Stimulated activated CD4-positive, alpha-beta T cell treated with anti-CD3 and anti-CD28 coated beads, Interleukin-12 subunit alpha, Interleukin-12 subunit beta, amount 100 ng/mL, for 24 hours (primary cell): ENCODE measurements at places on chromosomes 6 and 20.
A peak's percentile ranks its signal among the peaks of the same experiment; 100 is the strongest.

- DNase-seq, result no peak
Measured at GRCh38 chr20:59064214-59064722, 21.7 kb upstream of the PRELID3B start.

GRCh38 chr6:166097914-166098522, 69.6 kb downstream of the TBXT start:
- DNase-seq, result peak; percentile 53

DNA sequence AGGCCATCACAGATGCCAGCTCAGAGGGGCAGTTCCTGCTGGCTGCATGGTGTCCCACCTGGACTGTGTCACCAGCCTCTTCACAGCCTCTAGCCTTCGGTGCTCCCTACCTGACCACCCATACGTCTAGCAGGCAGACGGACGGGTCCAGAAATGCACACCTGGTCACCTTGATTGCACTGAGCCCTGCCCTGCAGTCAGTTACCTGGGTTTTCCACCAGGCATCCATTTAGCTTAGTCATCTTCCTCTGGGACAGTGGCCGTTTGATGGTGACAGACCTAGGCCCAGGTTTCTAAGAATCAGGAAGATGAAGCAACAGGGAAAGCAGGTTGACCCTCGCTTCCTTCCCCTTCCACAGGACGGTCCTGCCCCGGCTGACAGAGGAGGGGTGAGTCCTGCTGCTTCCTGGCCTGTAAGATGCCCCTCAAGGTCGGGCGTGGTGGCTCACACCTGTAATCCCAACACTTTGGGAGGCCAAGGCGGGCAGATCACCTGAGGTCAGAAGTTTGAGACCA, 9.8 kb upstream of the BPI start:
- DNase-seq, result no peak

- no peak for DNase-seq
Measured at GRCh38 chr6:170151321-170151771, 139.5 kb downstream of the DLL1 start.

- DNase-seq, result no peak
Measured at GRCh38 chr6:77926198-77926751, 273.4 kb downstream of the MEI4 start.

GRCh38 chr6:4640139-4640538, 136.1 kb upstream of the CDYL start:
- no peak for DNase-seq

GRCh38 chr6:27280064-27280539, 32.0 kb downstream of the POM121L2 start:
- DNase-seq, result peak; percentile 42

DNA sequence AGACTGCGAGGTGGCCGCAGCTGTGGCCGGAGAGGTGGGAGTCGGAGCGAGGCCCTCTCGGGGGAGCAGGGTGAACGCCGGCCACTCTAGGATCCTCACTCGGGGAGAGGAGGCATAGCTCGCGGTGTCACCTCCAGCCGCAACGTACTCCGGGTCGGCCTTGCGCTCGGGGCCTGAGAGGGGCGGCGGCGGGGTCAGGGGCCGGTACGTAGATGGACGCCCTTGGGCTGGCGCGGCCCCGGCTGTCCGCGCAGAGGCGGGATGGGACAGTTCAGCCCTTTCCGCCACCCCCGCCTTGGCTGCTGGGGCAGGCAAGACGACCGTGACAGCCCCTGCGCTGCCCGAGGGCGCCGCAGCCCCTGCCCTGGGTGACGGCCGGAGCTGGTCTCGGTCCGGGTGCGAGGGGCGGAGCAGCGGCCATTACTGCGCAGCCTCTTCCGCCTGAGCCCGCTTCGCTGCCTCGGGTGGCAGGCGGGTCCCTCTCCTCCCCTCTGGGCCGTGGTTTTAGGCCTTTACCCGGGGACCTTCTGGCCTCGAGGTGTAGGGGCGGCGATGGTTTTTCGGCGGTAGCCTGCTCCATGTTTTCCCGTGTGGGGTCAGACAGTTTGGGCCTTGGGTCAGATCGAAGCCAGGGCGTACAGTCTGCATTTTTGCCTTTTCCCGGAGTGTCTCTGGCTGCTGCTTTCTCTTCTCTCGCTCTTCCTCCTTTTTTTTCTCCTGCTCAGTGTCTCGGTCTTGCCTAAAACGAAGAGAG, 405 bp downstream of the RNF146 start:
- peak; percentile 43 for DNase-seq

- no peak for DNase-seq
Measured at GRCh38 chr6:26500102-26500501, at the start of gene BTN1A1. BTN1A1 (plus strand) TSS chr6:26500303; CDS start chr6:26501287, 984 bp downstream.

GRCh38 chr6:113019176-113019575, 672.0 kb downstream of the RFPL4B start:
- DNase-seq, result no peak

DNA sequence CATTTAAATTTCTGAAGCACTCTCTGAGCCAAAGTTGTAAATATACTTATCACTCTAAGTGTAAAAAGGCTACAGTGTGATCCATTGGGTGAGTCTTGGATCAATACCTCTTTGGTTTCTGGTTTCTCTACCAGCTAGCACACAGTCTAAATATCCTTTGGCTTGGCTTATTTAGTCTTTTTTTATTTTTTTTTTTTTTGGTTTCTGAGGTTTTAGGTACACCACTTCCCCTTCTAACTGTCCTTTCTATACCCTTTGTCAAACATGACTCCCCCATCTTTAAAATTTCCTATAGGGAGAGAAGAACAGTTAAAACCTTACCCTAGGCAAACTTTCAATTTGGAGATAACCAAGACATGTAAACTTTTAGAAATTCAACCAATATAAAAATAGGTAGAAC, 379.0 kb downstream of the PHF3 start:
- no peak for DNase-seq

DNA sequence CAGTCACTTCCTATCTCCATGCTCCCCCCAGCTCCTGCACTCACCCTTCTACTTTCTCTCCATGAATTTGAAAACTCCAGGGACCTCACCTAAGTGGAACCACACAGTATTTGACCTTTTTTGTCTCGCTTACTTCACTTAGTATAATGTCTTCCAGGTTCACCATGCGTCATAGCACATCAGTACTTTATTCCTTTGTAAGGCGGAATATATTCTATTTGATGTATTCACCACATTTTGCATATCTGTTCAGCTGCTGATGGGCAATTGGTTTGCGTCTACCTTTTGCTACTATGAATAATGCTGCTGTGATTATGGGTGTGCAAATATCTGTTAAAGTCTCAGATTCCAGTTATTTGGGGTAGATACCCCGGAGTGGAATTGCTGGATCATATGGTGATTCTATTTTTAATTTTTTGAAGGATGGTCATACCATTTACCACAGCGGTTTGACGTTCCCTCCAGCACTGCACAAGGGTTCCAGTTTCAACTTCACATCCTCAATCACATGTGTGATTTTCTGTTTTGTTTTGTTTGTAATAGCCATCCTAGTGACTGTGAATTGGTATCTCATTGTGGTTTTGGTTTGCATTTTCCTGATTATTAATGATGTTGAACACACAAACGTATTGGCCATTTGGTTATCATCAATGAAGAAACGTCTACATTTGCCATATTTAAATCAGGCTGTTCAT, 20.3 kb upstream of the SYNDIG1 start:
- no peak for DNase-seq

GRCh38 chr6:13259393-13259792, 68.9 kb downstream of the TBC1D7 start:
- DNase-seq, result no peak

GRCh38 chr6:6277413-6277812, 43.0 kb downstream of the F13A1 start:
- DNase-seq, result no peak

- no peak for DNase-seq
Measured at GRCh38 chr6:106315765-106316374, 9.7 kb downstream of the ATG5 start.

GRCh38 chr20:58740356-58741308, 48.0 kb downstream of the NPEPL1 start:
- no peak for DNase-seq

DNA sequence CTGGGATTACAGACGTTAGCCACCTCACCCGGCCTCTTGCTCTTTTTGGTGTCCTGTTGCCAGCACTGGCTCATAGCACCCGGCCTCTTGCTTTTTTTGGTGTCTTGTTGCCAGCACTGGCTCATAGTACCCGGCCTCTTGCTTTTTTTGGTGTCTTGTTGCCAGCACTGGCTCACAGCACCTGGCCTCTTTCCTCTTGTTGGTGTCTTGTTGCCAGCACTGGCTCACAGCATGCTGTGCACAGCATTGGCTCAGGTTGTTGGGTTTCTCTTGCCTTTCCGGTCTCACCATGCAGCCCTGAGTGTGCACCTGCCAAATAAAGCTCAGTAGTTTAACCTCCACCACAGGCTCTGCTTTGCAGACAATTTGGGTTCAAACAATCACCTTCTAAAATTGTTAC, 208.2 kb downstream of the THBS2 start:
- no peak for DNase-seq

DNA sequence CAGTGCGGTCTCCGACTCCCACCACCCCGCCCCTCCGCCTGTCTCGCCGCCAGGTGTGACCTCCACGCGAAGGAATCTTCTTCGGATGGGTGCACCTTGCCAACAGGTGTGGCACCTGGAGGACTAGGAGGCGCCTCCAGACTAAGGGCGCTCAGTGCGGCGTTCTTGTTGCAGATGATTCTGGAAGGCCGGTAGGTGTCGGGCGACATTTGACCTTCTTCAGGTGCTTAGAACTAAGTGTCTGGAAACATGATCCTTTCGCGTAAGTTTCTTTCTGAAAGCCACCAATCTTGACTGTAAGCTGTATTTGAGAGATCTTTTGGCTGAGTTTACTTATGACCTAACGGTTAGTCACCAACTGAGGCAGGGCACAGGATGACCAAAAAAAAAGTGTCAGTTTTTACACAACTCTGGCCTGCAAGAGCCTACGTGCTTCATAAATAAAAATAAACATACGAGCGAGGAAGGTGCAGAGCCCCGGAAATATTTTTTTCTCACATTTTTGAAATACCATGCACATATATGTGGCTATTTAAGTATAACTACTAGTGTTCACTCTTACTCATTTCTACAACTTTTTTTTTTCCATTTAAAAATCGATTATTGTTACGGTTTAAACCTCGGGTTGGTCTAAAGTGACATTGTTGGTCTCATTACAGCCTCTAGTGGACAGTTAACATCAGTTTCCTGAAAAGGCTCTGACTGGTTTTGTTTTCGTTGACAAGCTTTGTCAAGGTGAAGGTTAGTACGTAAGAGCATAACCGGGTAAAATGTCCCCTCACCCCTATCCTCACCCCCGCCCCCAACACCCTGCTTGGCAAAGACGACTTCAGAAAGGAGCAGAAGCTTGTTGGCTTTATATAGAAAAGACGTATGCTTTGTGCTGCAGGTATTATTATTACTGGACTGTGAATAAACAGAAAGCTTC, 1.6 kb upstream of the ATXN1 start:
- DNase-seq, result no peak

DNA sequence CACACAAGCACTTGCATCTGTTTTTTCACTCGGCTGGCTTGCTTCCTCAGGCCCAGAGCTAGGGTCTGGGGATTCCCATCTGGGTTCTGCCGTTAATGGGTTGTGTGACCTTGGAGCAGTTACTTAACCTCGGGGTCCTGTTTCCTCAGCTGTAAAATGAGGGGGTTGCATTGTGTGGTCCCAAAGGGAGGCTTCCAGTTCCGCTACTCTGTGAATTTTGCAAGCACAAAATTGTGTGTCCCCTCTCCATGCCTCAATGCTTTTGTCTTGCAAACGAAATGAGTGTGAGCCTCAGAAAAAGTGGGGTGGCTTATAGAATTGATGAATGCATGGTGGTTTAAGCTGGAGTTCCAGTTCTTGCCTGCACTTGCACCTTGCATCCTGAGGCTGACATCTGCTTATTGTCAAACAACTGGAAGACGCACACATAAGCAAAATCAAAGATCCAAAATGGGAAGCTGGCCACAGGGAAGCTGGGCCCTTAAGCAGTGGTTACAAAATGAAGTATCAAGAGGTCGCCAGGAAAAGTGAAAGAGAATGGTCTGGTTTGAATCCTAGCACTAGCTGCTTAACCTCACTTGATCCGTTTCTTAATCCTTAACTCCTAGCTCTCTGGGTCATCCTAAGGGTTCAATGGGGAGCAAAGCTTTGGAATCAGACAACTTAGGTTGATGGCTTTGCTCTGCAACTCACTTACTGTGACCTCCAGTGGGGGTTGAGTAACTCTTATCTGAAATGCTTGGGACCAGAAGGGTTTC, 490.6 kb downstream of the DHX35 start:
- no peak for DNase-seq

DNA sequence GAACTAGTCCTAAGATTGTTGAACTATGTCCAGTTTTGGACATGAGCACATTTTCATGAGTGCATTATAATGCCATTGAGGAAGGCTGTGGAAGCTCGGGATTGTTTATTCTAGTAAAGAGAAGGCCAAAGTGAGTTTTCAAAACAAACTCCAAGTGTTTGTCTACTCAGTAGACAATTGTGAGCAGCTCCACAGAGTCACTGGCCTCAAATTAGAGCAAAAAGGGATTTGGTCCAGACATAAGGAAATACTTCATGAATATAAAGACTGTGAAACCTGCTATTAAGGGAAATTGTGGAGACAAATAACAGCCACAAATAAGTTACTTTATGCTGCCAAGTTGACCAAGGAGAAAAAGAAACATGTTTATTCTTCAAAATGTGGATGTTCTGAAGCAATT, 42.6 kb upstream of the PREP start:
- no peak for DNase-seq

GRCh38 chr6:7341989-7342742, 29.2 kb upstream of the SSR1 start:
- DNase-seq, result no peak

GRCh38 chr6:38631186-38631783, 8.4 kb downstream of the BTBD9 start:
- DNase-seq, result no peak

- DNase-seq, result no peak
Measured at GRCh38 chr6:128351255-128351514, 169.2 kb downstream of the PTPRK start.

GRCh38 chr6:125827788-125828320, 37.1 kb downstream of the NCOA7 start:
- DNase-seq, result no peak

DNA sequence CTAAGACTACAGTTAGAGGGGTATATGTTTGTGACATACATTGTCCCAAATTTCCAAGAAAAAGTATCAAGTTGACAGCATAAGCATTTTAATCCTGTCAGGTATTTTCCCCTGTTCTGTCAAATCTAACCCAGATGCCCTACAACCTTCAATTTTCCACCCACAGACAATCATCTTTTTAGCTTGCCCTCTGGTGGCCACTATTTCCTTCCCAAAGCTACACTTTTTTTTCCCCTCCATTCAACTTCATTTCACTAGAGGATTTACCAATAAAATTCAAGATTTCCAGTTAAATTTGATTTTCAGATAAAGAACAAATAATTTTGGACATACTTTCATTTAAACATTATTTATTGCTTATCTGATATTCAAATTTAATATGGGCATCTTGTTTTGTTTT, 286.6 kb downstream of the TENT5A start:
- no peak for DNase-seq

GRCh38 chr20:17589161-17589834, 19.4 kb downstream of the DSTN start:
- no peak for DNase-seq

DNA sequence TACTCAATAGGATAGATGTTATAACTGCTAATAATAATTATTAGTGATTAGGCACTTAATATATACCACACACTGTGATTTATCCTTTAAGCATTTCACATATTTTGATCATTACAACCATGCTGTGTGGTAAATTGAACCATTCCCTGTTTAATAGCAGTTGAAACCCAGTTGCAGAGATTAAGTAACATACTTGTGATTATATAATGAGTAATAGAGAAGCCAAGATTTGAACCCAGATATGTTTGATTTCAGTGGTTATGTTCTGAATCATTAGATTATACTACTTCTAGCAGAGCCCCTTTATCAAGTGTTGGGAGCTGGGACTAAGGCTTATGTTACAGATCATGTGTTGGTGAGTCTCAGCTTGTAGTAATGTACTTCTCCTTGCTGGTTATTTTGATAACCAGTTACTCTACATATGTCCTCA, 44.1 kb downstream of the STK4 start:
- DNase-seq, result no peak
